Stimulated activated CD4-positive, alpha-beta T cell treated with anti-CD3 and anti-CD28 coated beads, Interleukin-4, amount 100 ng/mL, for 24 hours (primary cell): ENCODE measurements at places on chromosomes 16 and 17.

DNA sequence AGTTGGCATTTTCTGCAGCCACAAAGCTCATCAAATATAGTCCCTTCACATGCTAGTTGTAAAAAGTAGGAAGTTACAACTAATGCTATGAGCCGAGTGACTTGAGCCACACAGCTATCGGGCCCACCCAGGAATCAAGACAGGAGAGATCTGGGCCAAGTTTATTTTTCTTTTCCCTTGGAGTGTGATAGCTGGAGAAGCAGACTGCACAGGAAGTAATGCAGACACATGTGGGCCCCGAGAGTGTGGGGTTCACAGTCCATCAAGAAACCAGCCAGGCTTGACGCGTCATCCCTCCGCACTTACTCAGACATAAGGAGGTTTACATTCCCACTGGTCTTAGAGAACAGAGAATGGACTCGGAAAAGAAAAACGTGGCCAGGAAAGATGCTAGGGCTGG, 403.1 kb upstream of the CDH11 start:
- no peak for DNase-seq

GRCh38 chr17:42009170-42009569, 8.1 kb downstream of the DNAJC7 start:
- no peak for DNase-seq

- DNase-seq, result no peak
Measured at GRCh38 chr16:9054460-9054859, 37.0 kb upstream of the HAPSTR1 start.

DNA sequence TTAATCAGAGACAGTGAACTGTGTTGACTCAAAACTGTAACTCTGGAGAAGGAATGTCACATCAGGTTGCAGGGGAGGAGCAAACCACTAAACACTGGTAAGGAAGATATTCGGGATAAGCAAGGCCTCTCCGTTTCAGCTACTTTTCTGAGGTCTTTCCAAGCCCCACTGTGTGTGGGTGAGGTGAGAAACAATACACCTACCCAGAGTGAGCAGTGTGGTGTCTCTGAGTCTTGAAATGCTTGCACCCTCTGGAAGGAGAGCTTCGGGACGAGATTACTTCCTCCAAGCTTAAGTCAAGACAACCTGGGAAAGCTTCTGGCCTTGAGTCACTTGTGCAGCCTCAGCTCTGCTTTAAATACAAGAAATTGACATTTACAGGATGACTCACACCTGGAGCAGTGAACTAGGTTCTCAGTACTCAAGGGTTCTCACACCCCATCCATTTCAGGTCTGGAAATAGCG, 2.5 kb upstream of the MAP3K14 start:
- DNase-seq, result peak; percentile 38

DNA sequence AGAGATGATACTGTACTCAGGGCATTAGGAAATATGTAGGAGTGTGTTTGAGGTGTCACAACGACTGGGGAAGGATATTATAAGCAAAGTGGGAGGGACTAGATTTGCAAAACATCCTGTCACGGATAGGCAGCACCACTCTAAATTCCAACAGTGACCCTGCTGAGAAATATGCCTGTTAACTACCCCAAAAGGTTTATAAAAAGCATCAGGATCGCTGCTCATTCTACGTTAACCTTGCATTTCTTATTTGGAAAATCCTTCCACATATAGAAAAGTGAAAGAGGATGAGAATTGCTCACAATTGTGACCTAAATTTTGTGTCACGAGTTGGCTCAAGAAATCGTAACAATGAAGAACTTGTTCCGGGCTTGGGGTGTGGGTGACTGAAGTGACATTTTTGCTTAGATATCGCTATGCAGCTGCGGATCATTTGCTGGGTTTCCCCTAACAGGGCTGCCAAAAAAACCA, 51.6 kb downstream of the N4BP1 start:
- peak; percentile 36 for DNase-seq

DNA sequence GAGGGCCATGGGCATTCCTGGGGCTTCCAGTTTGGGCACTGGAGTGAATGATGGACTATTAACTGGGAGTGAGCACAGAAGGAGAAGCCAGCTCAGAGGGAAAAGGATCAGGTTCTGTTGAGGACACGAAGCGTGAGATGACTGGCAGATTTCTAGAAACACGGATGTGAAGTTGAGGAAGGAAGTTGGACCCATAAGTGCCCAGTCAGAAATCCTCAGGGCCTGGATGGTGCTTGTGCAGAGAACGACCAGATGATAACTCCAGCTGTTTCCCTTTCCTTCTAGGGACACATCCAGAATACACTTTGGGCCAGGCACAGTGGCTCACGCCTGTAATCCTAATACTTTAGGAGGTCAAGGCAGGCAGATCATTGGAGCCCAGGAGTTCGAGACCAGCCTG, 23.3 kb upstream of the ANKRD40CL start:
- no peak for DNase-seq

DNA sequence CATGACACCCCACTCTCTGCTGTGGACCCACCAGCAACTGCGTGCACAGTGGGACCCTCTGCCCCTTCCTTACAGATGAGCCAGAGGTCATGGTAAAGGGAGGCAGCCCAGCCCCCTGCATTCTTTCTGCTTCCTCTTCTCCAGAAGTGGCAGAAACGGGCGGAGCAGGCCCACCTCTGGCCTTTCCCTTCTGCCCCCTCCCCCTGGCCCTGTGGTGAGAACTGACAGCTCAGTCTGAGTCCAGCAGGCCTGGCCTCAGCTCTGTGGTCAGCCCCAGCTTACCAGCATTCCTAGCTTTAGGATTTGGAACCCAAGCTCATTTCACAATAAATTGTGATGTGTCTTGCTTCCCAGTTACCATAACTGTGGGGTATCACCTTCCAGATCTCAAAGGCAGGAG, 4.8 kb upstream of the ANKRD11 start:
- no peak for DNase-seq

DNA sequence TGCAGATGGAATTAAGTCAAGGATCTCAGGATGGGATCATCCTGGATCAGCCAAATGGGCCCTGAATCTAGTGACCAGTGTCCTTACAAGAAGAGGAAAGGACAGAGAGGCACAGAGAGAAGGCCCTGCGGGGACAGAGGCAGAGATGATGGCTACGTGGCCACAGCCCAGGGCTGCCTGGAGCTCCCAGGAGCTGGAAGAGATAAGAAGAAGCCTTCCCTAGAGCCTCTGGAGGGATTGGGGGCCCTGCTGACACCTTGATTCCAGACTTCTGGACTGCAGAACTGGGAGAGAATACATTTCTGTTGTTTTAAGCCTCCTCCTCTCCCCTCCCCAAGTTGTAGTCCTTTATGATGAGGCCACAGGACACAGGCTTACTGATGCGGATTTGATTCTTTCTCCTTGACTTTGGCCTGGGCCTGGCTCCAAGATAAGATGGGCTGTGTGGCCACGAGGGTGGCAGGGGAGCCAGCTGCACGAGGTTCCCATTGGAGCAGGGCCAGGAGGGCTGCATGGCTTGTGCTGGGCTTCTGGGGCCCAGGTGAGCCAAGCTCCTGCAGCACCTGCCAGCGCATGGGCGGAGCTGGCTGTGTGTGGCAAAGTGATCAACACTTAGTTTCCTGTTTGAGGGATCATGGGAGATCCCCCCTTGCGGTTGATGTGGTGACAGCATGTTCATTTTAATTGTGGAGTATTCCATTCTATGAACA, 146.1 kb downstream of the IRF8 start:
- peak; percentile 24 for DNase-seq

- DNase-seq, result no peak
Measured at GRCh38 chr17:74954665-74955421, 17.7 kb downstream of the HID1 start.

DNA sequence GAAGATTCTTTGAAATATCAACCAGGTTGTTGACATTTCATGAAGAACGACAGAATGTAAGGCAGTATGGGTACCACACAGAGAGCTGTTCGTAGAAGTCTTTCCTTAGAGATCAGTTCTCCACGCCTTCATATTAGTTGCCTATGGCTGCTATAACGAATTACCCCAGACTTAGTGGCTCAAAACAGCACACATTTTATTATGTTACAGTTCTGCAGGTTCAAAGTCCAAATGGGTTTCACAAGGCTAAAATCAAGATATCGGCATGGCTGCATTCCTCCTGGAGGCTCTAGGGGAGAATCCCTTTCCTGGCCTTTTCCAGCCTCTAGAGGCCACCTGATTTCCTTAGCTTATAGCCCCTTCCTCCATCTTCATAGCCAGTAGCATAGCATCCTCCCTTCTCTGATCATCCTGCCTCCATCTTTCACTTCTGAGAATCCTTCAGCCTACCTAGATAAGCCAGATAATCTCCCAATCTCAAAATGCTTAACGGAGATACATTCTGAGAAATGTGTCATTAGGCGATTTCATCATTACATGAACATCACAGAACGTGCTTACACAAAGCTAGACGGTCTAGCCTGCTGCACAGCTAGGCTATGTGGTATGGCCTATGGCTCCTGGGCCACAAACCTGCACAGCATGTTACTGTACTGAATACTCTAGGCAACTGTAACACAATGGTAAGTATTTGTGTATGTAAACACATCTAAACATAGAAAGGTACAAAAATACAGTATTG, 26.0 kb downstream of the ERCC4 start:
- no peak for DNase-seq

- DNase-seq, result no peak
Measured at GRCh38 chr17:51828901-51829300, 329.6 kb downstream of the CA10 start.

GRCh38 chr17:37274461-37274860, 101.3 kb upstream of the C17orf78 start:
- no peak for DNase-seq

DNA sequence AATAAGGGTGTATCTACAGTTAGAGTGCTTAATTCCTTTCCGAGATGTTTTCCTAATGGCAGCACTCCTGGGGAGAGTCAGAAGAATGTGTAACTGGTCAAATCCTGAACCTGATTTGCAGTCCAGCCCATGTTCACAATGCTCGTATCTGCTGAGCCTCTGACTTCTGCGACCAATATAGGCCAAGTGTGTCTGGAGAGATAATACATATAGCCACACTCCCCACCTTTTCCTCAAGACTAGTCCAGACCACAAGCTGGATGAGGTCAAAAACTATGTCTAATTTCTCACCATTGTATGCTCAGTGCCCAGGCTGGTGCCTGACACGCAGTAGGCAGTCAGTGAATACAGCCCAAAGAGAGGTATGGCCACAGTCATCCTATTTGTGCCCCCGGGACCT, 58.0 kb downstream of the XYLT1 start:
- no peak for DNase-seq

DNA sequence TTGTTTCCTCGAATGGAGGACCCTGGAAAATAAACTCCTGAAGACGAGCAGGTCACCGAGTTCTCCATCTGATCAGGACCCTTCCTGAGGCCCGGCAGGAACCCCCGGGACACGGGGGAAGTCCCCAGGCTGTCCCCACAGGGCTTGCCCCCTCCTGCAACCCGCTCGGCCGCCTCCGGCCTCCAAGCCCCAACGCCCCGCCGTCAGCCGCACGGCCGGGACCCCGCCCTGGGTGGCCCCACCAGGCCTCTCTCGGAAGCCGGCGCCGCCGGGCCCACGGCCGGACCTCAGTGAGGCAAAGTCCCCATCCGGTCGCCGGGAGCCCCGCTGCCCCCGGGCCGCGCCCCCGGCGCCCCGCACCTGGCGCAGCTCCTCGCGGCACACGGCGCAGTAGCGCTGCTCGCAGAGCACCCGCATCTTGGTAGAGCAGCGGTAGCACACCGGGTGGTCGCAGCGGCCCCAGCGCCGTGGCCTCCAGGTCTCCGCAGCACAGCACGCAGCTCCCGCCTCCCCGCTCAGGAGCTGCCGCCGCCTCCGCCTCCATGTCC, 383 bp downstream of the ZNF598 start:
- DNase-seq, result no peak

DNA sequence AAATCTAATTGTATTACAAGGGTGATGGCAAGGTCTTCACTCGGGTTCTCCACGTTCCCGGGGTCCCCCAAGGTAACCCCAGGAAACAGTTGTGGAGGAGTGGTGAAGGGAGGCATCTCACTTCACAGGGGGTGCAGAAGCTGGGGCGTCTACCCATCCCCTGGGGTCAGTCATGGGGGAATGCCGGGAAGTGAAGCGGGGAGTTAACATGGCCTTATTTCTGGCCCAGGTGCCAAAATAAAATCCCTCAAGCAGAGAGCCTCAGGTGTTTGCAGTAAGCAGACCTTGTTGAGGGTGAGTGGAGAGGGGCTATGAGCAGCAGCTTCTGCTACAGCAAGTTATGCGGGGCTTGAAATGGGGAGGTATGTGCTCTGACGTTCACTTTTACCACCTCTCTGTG, 9.0 kb upstream of the ATP2C2 start:
- DNase-seq, result no peak

GRCh38 chr17:69501591-69502468, 87.3 kb downstream of the MAP2K6 start:
- DNase-seq, result no peak

DNA sequence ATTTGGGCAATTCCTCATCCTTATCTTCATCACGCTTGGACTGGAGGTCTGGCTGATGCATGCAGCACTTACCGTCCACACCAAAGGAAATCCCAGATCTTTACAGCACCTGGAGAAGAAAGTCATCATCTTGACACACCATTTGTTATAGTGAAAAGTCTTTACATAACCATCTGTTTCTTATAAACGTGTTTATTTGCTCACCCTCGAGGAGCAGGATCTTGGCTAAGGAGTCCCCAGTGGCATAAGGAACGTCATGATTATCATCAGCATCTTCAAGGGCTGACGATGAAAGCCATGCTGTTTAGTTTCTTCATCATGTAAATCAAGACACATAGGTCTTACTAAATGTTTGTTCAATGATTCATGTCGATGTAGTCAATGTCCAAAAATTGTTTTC, 248.8 kb upstream of the ELAC2 start:
- no peak for DNase-seq

DNA sequence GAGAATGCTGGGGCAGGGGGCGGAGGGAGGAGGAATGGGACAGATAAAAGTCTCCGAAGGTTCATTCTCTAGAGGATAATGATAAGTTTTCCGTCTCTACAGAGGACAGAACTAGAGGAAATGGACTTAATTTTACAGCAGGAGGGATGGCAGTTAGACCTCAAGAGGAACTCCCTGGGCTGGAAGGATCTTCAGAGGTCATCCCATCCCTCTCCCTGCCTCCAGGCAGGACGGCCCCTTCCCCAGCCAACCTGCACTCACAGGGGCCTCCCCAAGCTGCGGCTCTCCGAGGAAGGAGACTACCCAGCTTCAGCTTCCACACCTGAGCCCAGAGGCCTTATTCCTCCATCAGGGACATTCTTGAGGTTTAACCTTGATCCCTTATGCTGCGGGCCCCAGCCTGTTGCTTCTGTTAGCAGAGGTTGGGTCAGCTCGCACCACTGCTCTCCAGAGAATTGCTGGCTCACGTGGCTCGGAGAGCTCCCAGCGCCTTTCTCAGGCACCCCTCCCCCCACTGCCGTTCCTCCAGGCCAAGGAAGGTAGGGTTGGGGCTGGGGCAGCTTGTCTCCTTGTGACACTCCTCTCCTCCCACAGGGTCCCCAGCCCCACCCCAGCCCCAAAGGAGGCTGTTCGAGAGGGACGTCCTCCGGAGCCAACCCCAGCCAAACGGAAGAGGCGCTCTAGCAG, 8.5 kb downstream of the ELOB start:
- DNase-seq, result no peak
